PC-3 (cell line): ENCODE measurements at places on chromosomes 12 and 14. TPM values are rescaled to one million over a fixed set of nuclear protein-coding genes. Genes with fewer than 3 reads are reported as not detected.

DNA sequence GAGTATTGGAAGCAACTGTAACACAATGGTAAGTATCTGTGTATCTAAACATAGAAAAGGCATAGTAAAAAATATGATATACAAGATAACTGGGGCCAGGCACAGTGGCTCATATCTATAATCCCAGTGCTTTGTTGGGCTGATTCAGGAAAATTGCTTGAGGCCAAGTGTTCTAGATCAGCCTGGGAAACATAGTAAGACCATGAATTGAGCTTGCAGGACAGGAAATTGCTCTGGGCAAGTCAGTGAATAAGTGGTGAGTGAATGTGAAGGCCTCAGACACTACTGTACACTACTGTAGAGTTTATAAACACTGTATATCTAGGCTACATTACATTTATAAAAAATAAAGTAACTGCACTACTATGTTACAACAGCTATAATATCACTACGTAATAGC lies 75.2 kb downstream of the GPR135 start:
- no peak overlapping the region for H3K4me3 ChIP-seq
- H3K27ac ChIP-seq, result no peak overlapping the region
- H3K4me1 ChIP-seq, result no peaks in the 10 kb centered on the region
- H3K27me3 ChIP-seq, result no peaks in the 10 kb centered on the region

Gene KCNC2
- not detected in 2 replicates for total RNA-seq

Gene VRTN
- total RNA-seq, result not detected in 2 replicates

Gene AKAP3
- total RNA-seq, result 1.1 and 1.9 TPM in 2 replicates

GRCh38 chr14:51094282-51094821 lies 553 bp downstream of the TRIM9 start:
- peak overlapping the region; percentile 66 for H3K4me3 ChIP-seq
- no peak for DNase-seq
- no peaks in the 10 kb centered on the region for H3K36me3 ChIP-seq
- H3K4me1 ChIP-seq, result peaks cover 12% of the 10 kb centered on the region; the same call in 1 of the 2 replicates
- H3K27ac ChIP-seq, result no peak overlapping the region
- no peaks in the 10 kb centered on the region for H3K27me3 ChIP-seq

GRCh38 chr12:79776111-79776510 lies 85.3 kb upstream of the PAWR start:
- DNase-seq, result peak; percentile 39
- peaks cover 8% of the 10 kb centered on the region for H3K4me1 ChIP-seq
- peaks cover 4% of the 10 kb centered on the region; the same call in 1 of the 2 replicates for H3K36me3 ChIP-seq
- no peaks in the 10 kb centered on the region for H3K27me3 ChIP-seq

- no peak for DNase-seq
- no peak overlapping the region for H3K27ac ChIP-seq
- peaks cover 55% of the 10 kb centered on the region for H3K36me3 ChIP-seq
These were observed 12.1 kb downstream of the SRSF5 start for GRCh38 chr14:69779088-69779487.

- no peak overlapping the region for H3K4me3 ChIP-seq
- no peaks in the 10 kb centered on the region for H3K4me1 ChIP-seq
- H3K27ac ChIP-seq, result no peak overlapping the region
- no peaks in the 10 kb centered on the region for H3K36me3 ChIP-seq
These were observed 260.9 kb upstream of the USP15 start for GRCh38 chr12:61999311-61999710.

Gene A2M
- not detected in 2 replicates for total RNA-seq

- H3K36me3 ChIP-seq, result peaks cover 15% of the 10 kb centered on the region
- H3K4me3 ChIP-seq, result peak overlapping the region; percentile 92
- H3K27ac ChIP-seq, result peak overlapping the region; percentile 85; the same call in 1 of the 2 replicates
- peaks cover 45% of the 10 kb centered on the region for H3K4me1 ChIP-seq
- no peaks in the 10 kb centered on the region for H3K27me3 ChIP-seq
These were observed 699 bp downstream of the MGAT2 start for GRCh38 chr14:49621114-49621881.

DNA sequence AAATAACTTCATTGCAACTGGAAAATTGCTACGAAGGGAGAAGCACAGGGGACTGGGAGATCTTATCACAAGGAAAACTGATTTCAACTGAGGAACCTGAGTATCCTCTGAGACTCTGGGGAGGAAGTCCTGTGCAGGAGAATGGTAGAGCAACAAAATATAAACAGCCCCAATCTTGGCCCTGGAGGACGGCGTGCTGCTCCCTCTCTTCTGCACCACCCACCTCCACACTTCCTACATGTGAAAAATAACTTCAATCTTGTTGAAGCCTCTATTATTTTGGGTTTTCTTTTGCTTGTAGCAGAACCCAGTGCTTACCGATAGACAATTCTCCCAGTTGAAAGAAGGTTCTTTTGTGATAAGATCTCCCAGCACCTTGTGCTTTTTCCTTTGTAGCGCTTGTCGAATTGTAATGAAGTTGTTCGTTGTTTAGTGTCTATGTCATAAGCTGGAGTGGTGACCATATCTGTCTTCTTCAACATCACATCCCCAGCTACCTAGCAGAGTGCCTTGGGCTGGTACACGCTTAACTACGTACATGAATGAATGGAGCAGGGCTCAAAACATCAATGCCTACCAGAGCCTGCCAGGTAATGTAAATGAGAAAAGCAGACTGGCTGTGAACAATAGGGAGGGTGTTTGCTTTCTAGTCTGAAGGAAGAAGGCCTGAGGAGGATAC lies 2.8 kb upstream of the CD4 start:
- H3K4me1 ChIP-seq, result no peaks in the 10 kb centered on the region
- H3K27me3 ChIP-seq, result no peaks in the 10 kb centered on the region
- no peaks in the 10 kb centered on the region for H3K36me3 ChIP-seq
- no peak for DNase-seq
- H3K4me3 ChIP-seq, result no peak overlapping the region

DNA sequence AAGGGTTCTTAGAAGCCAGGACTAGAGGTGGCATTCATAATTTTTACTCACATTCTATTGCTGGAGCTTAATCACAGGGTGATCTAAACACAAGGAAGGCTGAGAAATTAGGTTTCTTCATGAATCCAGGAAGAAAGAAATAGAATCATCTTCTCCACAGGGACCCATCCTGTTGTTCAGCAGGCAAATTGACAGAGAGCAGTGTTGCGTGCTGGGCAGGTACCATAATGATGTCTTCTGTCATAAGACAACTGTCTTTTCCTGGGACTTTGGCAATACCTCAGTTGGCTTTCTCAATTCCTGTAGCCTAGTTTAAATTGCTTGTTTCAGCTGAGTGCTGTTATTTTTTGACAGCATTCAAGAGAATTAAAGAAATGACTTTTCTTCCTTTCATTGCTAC lies 468.0 kb upstream of the SYT1 start:
- H3K4me3 ChIP-seq, result no peak overlapping the region
- H3K27ac ChIP-seq, result no peak overlapping the region
- peaks cover 16% of the 10 kb centered on the region for H3K4me1 ChIP-seq
- DNase-seq, result no peak
- H3K36me3 ChIP-seq, result no peaks in the 10 kb centered on the region

DNA sequence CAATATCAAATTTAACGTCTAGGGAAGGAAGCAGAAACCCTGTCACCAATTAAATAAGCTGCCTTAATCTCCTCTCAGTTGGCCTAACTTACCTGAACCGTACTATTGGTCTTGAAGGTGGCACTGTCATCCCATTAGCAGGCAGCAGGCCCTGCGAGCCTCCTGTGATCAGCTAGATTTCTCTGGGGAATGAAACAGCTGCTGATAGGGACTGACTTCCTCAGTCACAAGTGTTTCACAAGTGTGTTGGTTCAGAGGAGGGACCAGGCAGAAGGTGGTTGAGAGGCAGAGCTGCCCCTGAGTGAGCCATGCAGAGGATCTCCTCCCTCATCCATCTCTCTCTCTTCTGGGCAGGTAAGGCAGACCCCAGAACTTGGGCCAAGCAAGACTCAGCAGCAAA lies 166.8 kb downstream of the DAD1 start:
- H3K36me3 ChIP-seq, result no peaks in the 10 kb centered on the region
- H3K27ac ChIP-seq, result no peak overlapping the region
- no peak for DNase-seq
- H3K4me3 ChIP-seq, result no peak overlapping the region
- no peaks in the 10 kb centered on the region for H3K4me1 ChIP-seq

DNA sequence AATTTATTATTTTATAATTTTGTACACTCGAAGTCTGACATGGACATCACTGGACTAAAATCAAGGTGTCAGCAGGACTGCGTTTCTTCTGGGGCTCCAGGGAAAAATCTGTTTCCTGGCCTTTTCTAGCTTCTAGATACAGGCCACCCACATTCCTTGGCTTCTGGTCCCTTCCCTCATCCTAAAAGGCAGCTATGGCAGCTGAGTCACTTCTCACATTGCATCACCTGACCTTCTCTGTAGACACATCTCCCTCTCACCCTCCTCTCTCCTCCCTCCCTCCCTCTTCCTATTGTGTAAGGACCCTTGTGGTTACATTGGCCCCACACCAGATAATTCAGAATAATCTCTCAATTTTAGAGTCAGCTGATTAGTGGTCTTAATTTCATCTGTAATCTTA lies 92.4 kb downstream of the RPS6KA5 start:
- DNase-seq, result peak; percentile 6
- H3K4me3 ChIP-seq, result no peak overlapping the region
- H3K36me3 ChIP-seq, result no peaks in the 10 kb centered on the region

Gene CLEC4A
- total RNA-seq, result 0.51 TPM in 1 of 2 replicates, not detected in the other

Gene PMCH
- not detected in 2 replicates for total RNA-seq

- H3K36me3 ChIP-seq, result peaks cover 5% of the 10 kb centered on the region; the same call in 1 of the 2 replicates
- H3K27ac ChIP-seq, result no peak overlapping the region
- no peak overlapping the region for H3K4me3 ChIP-seq
These were observed 8.1 kb downstream of the SPATS2 start for GRCh38 chr12:49375406-49375805.

Gene PTGR2
- total RNA-seq, result 6.2 and 7.9 TPM in 2 replicates

GRCh38 chr12:106673141-106673540 lies 90.3 kb downstream of the RFX4 start:
- no peak for DNase-seq
- H3K36me3 ChIP-seq, result no peaks in the 10 kb centered on the region
- no peaks in the 10 kb centered on the region for H3K4me1 ChIP-seq

Gene KCNK10
- 1.2 TPM in 1 of 2 replicates, not detected in the other for total RNA-seq

Gene FAM222A
- 11.7 and 15.3 TPM in 2 replicates for total RNA-seq

DNA sequence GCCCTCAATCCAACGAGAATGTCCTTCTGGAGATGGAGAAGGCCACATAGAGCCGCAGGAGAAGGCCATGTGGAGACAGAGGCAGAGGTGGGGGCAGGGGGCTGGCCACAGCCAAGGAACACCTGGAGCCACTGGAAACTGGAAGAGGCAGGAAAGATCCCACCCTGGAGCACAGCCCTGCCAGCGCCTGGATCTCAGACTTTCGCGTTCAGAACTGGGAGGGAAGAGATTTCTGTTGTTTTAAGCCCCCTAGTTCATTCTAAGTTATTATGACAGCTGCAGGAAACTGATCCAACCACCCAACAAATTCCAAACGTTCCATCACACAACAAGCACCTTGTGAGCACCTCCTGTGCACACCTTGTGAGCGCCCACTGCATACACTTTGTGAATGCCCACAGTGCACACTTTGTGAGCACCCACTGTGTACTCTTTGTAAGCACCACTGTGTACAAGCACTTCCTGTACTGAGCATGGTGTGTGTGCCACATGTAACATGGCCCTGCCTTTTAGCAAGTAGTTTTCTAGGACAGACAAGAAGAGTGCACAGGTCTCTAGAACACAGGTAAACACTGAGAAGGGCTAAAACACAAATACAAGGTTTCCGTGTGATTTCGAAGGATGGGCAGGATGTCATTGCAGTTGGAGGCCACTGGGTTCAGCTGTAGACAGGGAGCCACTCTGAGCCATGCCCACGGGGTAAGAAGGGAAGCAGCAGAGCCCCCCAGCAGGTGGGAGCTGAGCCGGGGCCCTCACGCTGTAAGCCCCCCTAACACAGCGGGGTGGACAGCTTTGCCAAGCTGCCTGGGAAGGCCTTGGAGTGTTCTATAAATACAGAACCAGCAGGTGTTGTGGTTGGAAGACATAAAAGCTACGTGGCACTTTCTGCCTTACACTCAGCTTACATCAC lies 15.4 kb downstream of the RIMBP2 start:
- H3K27me3 ChIP-seq, result no peaks in the 10 kb centered on the region
- DNase-seq, result no peak
- H3K4me1 ChIP-seq, result no peaks in the 10 kb centered on the region

GRCh38 chr12:77113971-77114370 lies 48.6 kb upstream of the E2F7 start:
- no peaks in the 10 kb centered on the region for H3K27me3 ChIP-seq
- no peak overlapping the region for H3K4me3 ChIP-seq
- no peak for DNase-seq
- no peak overlapping the region for H3K27ac ChIP-seq
- H3K36me3 ChIP-seq, result no peaks in the 10 kb centered on the region

DNA sequence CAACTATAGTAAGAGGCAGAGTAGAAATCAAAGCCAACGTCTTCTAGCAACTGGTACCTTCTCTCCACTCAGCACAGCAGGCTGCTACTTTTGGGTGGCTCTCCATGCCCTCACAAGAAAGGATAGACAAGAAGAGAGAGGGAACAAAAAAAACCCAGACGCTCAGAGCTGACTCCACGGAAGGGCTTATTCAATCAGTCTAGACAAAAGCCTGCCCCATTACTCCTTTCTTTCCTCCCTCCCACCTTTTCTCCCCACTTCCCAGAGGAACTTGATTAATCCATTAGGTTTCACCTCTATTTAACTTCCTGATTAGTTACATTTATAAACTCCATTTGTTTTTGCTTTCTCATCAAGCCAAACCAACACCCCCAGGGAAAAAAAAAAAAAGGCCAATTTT lies 71.1 kb upstream of the CCDC60 start:
- H3K27me3 ChIP-seq, result no peaks in the 10 kb centered on the region
- no peak overlapping the region for H3K27ac ChIP-seq
- H3K36me3 ChIP-seq, result no peaks in the 10 kb centered on the region

Gene HOXC9
- total RNA-seq, result 1.5 and 1.8 TPM in 2 replicates

DNA sequence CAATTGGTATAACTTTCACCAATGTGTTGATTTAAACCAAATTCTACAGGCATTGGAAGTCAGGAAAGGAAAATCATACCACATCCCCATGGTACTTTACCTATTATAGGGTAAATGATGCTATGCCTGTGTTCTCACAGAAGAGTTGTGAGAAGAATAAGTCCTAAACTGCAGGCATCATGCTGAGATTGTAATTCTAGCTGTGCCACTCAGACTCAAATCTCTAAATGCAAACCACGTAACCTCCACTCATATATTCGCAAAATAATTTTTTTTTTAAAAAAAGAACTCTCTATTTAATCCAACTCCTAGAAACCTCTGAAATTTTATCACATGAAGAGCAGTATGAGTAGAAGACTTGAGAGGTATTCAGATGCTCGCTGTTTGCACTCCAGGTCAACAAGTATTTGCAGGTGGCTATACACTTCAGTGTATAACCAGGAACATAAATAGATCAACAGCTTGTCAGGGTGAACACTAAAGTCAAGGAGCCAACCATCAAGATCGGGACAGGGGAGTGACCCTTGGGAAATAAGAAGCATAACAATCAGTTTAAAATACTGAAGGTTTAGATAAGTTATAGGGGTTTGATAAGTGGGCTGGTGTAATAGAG lies 110.1 kb downstream of the SLC25A21 start:
- DNase-seq, result no peak
- H3K4me1 ChIP-seq, result no peaks in the 10 kb centered on the region
- no peaks in the 10 kb centered on the region for H3K36me3 ChIP-seq
- H3K27ac ChIP-seq, result no peak overlapping the region

DNA sequence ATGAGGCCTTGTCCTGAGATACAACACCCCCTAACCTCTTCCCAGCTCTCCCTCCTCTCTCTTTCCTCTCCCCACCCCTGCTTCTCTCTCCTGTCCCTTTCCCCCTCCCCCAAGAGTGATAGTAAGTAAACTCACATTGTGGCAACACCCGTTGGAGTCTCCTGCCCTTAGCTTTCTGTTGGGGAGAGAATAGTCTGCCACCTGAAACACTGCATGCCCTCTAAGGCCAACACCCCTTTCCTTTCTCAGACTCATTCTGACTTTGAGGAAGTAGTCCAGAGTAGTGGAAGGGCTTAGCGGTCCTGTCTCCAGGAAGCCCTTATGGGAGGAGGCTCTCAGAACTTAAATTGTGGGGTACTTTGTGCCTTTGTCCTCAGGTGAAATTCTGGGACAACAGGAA lies 95.2 kb downstream of the PRKCH start:
- DNase-seq, result no peak
- no peaks in the 10 kb centered on the region for H3K36me3 ChIP-seq
